ENCODE measurements at places on chromosomes 3 and 15.

GRCh38 chr3:129501630-129502029, 26.8 kb upstream of the RHO start:
- DNase-seq, result no peak

GRCh38 chr3:158249183-158249582, 139.3 kb downstream of the RSRC1 start:
- no peak for DNase-seq

- no peak for DNase-seq
Observed at GRCh38 chr3:48588230-48588629, 6.9 kb downstream of the COL7A1 start.

DNA sequence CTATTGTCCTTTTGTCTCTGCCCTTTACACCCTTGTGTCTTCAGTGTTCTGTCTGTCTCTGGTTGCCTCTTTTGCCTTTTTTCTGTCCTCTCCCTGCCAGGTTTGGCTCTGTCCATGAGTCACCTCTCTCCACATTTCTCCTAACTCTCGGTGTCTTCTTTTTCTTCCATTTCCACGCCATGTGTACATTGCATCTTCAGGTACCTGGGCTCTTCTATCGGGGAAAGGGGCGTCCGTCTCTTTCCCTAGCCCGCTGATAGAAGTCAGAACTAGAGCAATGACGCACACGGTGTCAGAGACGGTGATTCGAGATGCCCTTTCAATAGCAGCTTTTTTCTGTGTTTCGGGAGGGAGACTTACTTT, 641 bp downstream of the OPA1 start:
- DNase-seq, result no peak

DNA sequence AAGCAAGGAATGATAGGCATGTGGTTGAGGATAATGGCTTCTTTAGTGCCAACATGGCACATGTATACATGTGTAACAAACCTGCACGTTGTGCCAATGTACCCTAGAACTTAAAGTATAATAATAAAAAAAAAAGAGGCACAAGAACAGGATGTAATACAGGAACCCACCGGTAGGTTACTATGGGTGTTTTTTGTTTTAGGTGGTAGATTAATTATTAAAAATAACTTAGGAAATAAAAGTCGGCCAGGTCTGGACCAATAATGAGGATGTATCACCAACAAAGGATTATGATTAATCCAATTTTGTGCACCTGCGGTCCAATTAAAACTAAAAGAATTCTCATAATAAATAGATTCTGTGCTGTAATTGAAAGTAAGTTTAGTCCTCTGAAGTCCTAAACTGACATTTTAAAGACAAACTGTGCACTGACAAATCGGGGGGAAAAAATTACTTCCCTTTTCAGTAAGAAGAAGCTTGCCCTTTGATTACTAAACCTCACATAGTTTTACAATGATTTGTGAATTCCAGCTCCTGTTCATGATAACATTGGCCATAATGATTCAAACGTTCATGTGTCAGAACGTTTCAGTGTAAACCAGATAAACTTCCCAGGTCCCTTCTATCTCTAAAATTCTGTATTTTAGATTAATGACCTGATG, 62.2 kb downstream of the CASR start:
- DNase-seq, result peak; percentile 30

- DNase-seq, result no peak
Observed at GRCh38 chr3:169146866-169147237, 516.7 kb downstream of the MECOM start.

GRCh38 chr3:129347458-129347845, 68.8 kb downstream of the HMCES start:
- DNase-seq, result no peak

- DNase-seq, result no peak
Observed at GRCh38 chr15:75307778-75308390, 25.2 kb downstream of the GOLGA6D start.

DNA sequence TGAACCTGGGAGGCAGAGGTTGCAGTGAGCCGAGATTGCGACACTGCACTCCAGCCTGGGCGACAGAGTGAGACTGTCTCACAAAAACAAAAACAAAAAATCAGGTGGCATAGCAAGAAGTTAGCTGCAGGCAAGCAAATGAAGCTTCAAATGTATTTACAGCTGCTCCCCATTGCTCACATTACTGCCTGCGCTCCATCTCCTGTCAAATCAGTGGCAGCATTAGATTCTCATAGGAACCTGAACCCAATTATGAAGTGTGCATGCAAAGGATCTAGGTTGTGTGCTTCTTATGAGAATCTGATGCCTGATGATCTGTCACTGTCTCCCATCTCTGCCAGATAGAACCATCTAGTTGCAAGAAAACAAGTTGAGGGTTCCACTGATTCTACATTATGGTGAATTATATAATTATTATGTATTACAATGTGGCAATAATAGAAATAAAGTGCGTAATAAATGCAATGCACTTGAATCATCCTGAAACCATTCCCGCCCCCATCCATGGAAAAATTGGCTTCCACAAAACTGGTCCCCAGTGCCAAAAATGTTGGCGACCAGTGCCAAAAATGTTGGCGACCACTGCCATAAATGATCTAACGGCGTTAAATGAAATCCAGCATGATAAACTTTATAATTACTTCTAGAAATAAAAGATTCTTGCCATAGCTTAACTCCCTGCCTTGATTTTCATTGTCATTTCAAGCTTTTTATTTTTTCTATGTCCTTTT, 616.7 kb upstream of the NAALADL2 start:
- DNase-seq, result no peak

- DNase-seq, result no peak
Observed at GRCh38 chr3:65596571-65597225, 442.0 kb downstream of the MAGI1 start.

GRCh38 chr15:25863111-25863967, at the start of gene ATP10A:
Gene ATP10A (minus strand): TSS chr15:25863327. CDS start chr15:25863096, 231 bp downstream.
- DNase-seq, result no peak

DNA sequence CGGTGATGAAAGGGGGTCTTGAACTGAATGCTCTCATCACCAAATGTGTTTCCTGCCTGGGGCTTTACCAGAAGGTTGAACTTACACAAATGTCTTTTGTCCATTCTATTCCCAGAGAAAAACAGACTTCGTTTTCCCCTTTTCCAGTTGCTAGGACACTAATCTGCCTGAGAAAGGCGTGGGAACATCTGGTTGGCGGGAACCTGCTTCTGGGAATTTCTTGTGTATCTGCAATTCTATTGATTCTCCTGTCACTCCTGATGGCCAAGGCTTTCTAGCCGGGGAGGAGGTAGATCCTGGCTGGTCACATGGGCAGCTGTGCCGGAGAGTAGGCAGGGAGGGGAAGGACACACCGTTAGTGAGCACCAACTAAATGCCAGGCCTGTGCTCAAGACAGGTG, 31.1 kb upstream of the CCDC174 start:
- no peak for DNase-seq

DNA sequence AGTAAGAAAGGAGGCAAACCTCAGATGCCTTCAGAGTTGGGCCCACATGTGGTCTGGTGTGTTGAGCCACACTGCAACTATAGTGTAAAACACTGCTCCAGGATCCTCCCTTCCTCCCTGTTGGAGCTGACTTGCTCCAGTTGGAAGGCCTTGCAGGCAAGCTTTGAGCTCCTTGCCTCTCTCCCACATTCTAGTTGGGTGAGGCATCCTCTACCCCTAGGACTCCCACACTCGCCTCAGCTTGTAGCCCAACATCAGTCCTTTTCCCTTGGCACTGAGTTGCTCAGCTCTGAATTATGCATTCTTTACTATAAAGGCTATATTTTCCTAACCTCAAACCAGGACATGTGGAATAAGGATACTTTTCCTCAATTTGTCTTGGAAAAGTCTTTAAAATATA, 143.9 kb downstream of the NECTIN3 start:
- no peak for DNase-seq

- DNase-seq, result no peak
Observed at GRCh38 chr15:93249623-93250022, 160.6 kb upstream of the RGMA start.

DNA sequence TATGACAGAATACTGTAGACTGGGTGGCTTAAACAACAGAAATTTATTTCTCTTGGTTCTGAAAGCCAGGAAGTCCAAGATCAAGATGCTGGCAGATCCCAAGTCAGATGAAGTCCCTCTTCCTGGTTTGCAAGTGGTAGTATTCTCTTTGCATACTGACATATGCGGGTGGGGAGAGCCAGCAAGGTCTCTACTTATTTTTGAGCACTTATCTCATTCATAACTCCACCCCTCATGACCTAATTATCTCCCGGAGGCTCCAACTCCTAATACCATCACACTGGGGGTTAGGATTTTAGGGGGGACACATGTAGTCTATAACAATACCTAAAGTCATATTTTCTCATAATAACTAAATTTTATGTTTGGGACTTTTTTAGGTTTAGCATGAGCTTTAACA, 65.3 kb downstream of the BLM start:
- no peak for DNase-seq

DNA sequence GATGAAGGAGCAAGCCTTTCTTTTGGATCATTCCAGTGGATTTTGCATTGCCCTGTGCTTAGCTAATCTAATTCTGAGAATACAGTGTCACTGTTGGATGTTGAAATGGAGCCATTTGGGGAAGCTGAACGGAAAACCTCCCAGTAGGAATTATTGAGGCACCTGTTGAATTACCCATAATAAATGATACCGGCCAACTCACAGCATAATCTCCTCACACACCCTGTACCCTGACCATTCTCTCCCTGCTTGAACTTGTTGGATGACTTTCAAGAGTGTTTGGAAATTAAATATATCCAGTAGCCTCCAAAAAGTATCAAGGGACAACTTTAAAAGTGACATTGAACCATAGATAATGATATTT, 171.4 kb upstream of the HES1 start:
- no peak for DNase-seq

GRCh38 chr15:95162531-95162930, 931.2 kb downstream of the MCTP2 start:
- no peak for DNase-seq

DNA sequence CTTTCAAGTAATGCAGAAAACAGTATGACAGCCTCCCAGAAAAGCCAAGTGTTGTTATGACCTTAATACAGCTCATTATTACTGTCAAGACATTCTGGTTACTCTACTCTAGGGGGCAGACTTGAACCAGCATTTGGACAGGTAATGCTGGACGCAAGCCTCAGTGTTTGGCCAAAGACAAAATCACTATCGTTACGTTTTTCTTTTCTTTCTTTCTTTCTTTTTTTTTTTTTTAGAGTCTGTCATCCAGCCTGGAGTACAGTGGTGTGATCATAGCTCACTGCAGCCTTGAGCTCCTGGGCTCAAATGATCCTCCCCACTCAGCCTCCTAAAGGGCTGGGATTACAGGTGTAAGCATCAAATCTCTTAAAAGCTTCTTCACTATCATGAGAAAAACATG, 29.4 kb upstream of the TMEM45A start:
- DNase-seq, result peak; percentile 38

DNA sequence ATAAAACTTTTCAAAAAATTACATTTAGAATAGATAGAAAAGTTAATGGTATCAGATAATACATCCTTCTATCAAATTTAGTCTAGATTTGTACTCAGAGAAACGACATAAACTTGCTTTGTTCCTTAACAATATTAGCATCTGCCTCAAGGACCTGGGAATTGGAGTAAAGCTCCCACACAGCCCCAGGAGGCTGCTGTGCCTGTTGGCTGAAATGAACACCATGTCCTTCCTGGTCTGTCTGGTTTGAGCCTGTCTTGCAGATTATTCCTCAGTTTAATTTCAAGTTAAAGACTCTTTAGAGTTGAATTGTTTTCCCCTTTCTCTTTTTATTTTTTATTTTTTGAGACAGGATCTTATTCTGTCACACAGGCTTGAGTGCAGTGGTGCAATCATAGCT, 19.4 kb downstream of the GNB5 start:
- no peak for DNase-seq

- DNase-seq, result no peak
Observed at GRCh38 chr3:4078903-4079302, 224.3 kb upstream of the SETMAR start.

DNA sequence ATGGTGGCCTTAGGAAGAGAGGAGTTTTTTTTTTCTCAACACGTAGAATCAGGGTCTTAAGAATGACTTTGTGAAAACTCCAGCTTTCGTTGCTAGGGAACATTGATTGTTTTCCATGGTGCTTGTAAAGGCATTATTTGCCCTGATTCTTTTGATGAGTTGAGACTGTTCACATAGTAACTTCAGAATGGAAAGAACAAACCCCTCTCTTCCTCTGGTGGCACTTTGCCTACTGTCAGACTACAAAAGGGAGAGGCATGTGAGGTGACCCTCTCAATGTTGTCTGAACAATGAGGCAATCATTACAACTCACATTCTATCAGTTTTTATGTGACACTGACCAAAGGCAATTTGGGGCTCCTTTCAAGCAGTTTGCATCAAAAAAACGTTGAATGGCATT, 477.8 kb downstream of the FGF12 start:
- DNase-seq, result no peak

DNA sequence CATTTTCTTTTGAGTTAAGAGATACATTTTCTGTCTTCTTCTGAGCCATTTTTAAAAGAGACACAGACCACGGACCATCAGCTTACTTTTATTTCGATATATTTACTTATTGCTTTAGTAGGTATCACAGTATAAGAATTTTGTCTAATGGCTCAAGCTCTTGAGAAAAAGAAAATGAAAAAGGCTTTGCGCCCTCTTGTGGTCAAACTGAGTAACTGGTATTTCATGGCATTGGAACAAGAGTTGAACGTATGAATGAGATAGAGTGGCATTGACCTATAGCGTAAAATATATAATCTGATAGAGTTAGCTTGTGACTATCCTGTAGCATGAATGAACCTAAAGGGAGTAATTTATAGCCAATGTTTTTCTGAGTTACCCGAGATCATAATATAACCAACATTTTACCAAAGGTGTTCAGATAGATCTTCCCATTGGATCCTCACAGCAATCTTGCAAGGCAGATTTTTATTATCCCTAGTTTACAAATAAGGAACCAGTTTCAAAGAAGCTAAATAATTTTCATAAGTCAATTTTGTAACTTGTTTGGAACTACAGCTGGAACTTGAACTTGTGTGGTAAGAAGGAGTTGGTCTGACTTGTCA, 154.6 kb downstream of the POLR2M start:
- peak; percentile 44 for DNase-seq

DNA sequence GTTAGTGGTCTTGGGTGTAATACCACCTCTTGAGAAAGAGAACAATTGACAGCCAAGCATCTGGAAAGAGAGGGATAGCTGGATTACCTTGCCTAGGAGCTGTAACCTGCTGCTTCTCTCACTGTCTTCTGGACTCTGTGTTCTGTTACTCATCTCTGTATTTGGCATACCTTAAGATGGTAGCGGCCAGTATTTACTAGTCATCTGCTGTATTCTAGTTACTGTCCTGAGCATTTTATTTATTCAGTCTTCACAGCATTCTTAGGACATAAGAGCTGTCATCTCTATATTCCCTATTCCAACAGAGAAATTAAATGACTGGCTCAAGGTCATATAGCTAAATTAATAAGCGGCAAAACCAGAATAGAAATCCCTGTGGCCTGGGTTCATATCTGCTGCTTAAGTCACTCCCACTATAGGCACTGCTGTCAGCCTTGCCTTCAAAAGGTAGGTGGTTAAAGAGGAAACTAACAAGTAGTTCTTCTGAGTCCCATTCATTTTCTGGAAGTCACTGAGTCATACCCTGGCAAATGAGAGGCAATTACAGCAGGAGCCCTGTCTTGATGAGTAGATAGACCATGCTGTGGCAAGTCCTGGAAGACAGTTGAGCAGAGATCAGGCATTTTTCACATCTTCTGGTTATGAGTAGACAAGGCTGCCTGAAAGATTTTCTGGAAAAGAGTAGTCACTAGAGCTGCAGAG, 68.2 kb downstream of the RAB7A start:
- DNase-seq, result peak; percentile 23
